ENCODE measurements at places on chromosomes 1 and 21. TPM values are rescaled to one million over a fixed set of nuclear protein-coding genes. Genes with fewer than 3 reads are reported as not detected.

The LRRC40 gene
- total RNA-seq, result 22.2 TPM

The CDC14A gene
- 8.3 TPM for total RNA-seq

The IL24 gene
- total RNA-seq, result 0.09 TPM

The TMPRSS15 gene
- total RNA-seq, result under 0.01 TPM

The ACTN2 gene
- 0.38 TPM for total RNA-seq

The C1orf115 gene
- 3.5 TPM for total RNA-seq

The MYOM3 gene
- 1.5 TPM for total RNA-seq

The TMEM167B gene
- 24.9 TPM for total RNA-seq

Data from thymus (tissue), 14 donors.